Stimulated activated CD4-positive, alpha-beta T cell treated with anti-CD3 and anti-CD28 coated beads, TNF-alpha, amount 100 ng/mL, for 24 hours (primary cell): ENCODE measurements at places on chromosomes 11 and 22.

- DNase-seq, result no peak
These were observed 35.6 kb downstream of the KCNC1 start for GRCh38 chr11:17770048-17770652.

DNA sequence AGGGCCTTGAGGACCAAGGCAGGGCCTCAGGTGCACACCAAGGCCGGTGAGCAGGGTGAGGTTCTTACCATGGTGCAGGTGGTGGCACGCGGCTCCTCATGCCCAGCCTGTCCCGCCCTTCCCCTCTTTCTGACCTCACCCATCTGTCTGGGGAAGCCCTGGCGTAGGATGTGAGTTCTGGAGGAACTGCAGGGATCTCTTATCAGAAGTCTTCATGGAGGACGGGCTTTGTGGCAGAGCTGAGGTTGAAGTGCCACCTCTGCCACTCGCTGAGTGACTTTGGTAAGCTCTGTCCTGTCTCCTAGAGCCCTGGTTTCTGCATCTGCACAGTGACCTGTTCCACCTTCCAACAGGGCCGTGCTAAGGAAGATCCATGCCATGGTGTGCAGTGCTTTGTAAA is 49.1 kb downstream of the LRRC32 start:
- no peak for DNase-seq

GRCh38 chr11:13302420-13302958 is 24.9 kb downstream of the BMAL1 start:
- DNase-seq, result no peak

DNA sequence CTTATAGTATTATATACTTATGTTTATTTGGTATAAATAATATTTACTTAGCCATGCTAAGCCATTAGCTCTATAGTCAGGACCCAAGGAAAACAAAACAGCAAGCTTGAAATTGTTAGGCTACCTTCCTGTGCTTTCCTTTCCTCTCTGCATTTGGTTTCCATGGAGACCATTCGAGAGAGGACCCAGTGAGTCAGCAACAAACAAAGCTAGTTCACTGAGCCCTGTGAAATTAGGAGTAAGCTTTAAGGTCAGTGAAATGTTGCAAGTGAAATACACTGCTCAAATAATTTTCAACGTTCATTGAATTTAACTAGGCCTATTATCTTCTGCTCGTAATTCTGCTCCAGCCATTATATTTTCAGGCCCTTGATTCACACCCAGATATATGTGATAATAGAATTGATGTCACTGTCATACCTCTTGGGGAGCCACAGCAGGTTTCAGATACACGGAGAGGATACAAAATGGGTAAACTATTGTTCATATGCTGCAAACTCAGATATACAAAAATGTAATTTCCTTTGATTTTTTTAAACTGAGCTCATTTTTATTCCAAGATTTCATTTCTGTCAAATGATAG is 9.1 kb upstream of the OR10D3 start:
- no peak for DNase-seq

DNA sequence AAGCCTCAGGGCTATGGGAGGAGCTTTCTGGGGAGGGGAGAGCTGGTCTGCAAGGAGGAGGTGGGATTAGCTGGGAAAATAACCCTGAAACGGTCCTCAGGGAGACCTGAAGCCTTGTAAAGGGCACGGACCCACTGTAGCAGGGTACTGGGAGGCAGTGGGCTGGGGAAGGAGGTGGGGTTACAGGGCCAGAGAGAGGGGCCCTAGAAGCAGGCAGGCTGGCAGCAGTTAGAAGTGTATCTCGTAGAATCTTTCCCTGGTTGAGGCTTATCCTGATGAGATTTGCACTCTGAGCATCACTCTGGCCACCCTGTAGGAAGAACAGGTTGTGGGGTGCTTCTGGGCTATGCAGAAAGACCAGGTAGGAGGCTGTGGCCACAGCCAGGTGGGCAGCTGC is 29.6 kb downstream of the FBLN1 start:
- DNase-seq, result no peak

DNA sequence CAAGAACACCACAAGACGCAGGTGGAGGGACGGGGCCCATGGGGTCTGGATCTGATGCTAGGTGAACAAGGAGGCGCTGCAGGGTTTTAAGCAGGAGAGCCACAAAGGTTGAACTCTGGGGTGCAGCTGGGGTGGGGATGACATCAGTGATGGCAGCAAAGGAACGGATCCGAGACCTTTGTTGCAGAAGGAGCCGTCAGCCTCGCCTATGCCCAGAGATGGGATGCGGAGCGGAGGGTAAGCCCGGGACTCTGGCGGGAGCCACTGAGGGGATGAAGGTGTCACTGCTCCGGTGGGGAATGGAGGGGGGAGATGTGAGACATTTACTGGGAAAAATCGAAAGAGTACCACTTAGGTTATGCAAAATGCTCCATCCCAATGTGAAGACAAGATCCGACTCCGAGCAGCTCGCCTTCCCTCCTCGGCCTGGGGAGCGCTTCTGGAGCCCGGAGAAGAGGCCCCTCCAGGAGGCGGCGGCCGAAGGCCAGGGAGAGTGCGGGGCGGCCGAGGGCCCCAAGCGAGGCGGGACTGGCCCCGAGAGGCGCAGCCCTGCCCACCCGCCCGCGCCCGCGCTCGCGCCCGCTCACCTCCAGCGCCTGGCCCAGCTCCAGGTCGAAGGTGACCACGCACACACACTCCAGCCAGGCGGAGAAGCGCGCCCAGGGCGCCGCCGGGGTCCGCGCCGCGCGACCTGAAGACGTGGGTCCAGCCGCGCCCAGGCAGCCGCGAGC is 422 bp downstream of the DENND6B start:
- DNase-seq, result no peak

- DNase-seq, result no peak
These were observed 8.2 kb upstream of the PARVG start for GRCh38 chr22:44172370-44173108.

- no peak for DNase-seq
These were observed 1.4 kb upstream of the DGAT2 start for GRCh38 chr11:75767228-75767572.
